Amygdala (tissue), 56 donors: ENCODE measurements at places on chromosomes 11 and 22.

- no peak for DNase-seq
These were observed 37.4 kb upstream of the CD82 start for GRCh38 chr11:44528103-44528502.

DNA sequence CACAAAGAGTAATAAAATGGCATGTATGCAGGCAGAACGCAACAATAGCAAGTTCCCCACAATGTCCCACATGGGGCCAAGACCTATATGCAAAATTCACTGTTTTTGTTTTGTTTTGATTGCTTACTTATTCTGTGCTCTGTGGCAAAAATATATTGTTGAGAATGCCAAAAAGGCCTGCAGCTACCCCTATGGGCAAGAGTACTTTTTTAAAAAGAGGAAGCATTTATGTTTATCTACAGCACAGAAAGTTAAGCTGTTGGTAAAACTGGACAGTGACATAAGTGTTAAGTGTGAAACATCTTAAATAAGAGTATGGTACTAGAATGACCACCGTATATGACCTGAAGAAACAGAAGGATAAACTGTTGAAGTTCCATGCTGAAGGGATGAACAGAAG lies 301.9 kb upstream of the ZC3H12C start:
- DNase-seq: no peak

DNA sequence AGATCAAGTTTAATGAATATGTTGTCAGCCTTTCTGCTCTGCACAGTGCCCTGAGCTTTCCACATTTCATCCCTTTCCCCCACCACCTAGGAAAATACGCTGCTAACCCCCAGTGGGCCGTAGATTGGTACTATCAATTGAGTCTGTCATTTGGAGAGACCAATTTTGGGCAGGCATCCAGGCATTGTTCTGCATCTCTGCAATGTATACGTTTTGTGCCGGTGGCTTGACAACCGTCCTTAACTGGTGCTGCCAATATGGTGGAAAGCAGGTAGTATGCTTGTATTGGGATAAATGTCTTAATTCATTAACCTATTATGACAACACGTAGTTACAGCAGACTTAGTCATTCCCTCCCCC lies 1.3 kb downstream of the ELMOD1 start:
- DNase-seq: no peak

DNA sequence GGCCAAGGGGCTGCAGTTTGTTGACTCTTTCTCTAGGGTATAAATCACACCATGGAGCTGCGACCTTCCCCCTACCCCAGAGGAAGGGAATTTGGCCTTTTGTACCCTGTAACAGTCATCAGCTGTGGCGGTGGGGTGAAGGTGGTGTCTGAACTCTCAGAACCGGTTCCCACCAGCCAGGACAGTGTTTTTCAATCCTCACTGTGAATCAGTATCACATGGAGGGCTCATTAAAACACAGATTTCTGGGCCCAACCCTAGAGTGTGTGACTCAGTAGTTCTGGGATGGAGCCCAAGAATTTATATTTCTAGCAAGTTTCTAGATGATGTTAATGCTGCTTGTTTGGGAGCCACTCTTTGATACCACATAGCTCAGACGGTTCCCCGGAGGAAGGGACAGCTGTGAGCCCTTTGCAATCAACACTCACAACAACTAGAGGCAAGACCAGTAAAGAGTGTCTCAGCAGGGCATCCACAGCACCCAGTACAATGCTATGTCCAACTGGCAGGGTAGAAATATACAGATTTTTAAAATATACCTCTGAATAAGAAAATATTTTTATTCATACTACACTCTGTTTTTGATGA lies 43.9 kb upstream of the FAT3 start:
- DNase-seq: no peak

- no peak for DNase-seq
These were observed 10.6 kb downstream of the ENDOD1 start for GRCh38 chr11:95100191-95100648.

DNA sequence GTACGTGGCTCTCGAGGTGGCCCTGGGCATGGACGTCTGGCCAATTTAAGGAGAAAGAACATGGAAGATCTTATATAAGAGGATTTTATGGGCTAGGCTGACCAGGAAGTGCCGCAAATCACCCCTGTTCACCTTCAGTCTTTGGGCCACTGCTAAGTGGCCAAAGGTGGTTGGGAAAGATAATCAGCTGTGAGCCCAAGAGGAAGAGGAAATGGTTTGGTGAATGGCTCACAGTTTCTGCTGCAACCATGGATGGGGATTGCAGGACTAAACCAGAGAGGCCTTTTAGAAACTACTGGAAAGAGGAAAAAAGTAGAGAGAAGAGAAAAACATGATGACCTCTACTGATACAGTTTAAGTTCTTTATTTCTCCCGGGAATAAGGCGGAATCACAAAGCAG lies 96.0 kb upstream of the ARHGAP20 start:
- DNase-seq: no peak

DNA sequence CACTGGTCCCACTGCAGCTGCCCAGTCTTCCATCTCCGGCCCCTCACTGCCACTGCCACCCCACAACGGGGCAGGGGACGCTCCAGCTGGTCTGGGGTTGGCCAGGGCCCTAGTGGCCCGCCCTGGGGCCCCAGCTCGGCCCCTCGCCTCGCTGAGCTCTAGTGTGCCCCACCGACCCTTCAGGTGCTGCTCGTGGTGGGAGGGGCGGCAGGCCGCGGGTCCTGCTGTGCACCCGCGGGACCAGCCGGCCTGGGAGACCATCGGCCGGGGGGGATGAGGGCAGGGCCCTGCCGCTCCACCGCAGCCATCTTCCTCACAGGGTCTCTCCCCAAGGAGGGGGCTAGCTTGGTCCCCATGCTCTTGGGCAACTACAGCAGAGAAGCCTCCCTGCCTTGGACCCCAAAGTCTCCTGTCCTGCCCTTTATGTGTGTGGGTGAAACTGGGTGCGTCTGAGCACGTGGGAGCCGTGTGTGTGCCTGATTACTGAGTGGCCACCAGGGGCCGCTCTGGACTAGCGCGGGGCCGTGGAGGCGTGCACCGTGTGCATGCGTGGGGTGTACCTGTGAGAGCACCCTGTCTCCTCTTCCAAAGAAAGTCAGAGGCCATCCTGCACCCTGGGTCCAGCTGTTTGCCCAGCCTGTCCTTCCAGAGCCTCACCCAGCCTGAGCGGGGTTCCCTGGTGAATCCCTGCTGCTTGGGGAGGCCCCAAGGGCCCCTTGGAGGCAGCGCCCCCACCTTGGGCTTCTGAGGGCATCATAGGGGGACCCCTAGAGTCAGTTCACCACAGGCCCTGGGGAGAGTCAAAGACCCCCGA lies 6.0 kb upstream of the ACR start:
- DNase-seq: no peak
